RPMI7951 (cell line): ENCODE measurements at places on chromosomes 2 and 18.
A peak's percentile ranks its signal among the peaks of the same experiment; 100 is the strongest.

DNA sequence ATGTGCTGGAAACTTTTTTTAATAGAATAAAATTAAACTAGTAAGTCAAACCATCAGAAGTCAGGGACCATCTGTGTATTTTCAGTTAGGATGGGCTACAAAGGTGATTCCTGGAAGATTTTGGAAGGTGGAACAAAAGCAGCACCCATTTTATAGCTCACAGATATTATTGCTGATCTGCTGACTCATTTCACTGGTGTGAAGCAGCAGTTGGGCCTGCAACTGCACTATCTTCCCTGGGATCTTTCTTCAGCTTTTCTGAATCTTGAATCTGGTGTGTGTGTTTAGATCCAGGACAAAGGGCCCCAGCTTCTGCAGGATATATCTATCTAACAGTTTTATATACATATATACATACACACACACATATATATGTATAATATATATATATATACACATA lies 35.6 kb upstream of the BCL11A start:
- DNase-seq: no peak

GRCh38 chr18:31056296-31056695 lies 13.8 kb upstream of the DSC3 start:
- DNase-seq: no peak

- peak; percentile 16 for DNase-seq
Observed at GRCh38 chr18:79644006-79644665, 35.5 kb upstream of the CTDP1 start.

DNA sequence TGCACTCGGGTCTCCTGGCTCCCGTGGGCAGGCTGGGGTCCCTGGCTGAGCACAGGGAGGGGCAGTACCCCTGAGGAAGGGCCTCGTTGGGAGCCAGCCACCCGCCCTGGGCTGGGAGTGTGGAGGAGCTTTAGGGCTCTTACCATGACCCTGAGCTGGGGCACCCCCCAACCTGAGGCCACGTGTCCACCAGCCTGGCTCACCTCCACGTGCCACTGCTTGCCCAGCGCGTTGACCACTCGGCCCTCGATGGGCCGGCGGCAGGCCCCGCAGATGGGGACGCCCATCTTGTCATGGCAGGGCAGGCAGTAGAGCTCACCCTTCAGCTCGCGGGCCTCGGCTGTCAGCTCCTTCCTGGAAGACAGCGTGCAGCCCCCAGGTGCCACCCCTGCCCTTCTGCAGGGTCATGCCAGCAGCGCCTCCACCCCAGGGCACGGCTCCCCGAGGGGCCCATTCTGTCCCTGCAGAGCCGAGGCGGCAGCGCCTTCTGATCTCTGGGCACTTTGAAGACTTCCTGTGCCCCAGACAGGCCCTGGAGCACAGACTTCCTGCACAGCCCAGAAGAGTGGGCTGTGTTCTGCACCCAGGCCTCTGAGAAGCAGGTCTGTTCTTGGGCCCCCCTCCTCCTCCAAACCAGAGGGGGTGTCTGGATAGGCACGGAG lies 4.0 kb upstream of the GPR17 start:
- DNase-seq: no peak

DNA sequence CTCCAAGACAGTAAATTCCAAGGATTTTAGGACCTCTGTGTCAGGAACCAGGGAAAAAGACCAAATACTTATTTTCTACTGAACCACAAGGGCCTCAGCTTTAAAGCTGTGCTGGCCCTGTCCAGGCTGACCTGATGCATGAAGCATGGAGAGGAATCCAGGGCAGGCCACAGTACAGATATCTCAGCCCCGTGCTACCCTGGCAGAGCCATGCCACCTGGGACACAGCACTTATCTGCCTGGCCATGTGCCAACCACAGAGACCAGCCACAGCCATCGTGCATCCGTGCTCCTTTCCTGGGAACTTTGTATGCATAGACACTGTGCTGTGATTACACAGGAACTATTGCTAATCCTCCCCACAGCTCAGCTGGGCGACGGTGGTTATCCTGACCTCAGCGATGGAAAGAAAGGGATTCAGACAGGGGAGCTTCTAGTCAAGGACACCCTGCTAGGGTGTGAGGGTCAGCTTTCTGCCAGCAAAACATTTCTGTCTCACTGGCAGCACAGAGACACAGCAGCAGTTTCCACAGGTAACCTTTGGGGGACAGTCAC lies 687.4 kb upstream of the ID2 start:
- peak; percentile 24 for DNase-seq

- peak; percentile 90 for DNase-seq
Observed at GRCh38 chr2:217086038-217086522, 226.2 kb upstream of the TNP1 start.

DNA sequence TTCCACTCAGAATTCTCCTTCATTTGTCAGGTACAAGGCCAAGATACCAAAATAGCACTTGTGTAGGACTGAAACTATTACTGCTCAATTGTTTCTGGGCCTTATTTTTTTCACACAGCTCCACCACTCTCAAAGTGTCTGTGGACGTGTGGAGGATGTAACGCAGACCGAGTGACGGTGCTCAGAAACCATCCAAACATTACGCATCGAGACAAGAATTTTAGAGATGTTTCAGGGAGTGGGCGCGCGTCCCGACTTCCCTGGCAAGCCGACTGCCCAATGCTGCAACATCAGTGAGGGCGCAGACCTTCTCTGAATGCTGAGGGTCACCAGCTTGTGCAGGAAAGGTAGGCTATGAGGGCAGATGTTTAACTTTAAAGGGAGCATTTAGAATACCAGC lies 108.4 kb downstream of the GATA6 start:
- DNase-seq: no peak

GRCh38 chr2:138500592-138501424 lies 762 bp upstream of the SPOPL start:
- no peak for DNase-seq
